ENCODE measurements at places on chromosomes 1 and 21.
A peak's percentile ranks its signal among the peaks of the same experiment; 100 is the strongest.

GRCh38 chr1:237817277-237817676, 73.4 kb downstream of the ZP4 start:
- DNase-seq, result no peak

- DNase-seq, result no peak
These were observed 6.1 kb upstream of the CELSR2 start for GRCh38 chr1:109243221-109243620.

DNA sequence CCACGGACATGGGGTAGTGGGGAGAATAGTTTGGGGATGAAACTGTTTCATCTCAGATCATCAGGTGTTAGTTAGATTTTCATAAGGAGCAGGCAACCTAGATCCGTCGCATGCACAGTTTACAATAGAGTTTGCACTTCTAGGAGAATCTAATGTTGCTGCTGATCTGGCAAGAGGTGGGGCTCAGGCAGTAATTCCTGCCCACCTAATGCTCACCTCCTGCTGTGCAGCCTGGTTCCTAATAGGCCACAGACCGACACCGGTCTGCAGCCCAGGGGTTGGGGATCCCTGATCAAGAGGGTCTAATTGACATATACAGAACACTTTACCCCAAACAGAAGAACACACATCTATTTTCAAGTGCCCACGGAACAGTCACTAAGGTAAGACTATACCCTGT, 275.1 kb downstream of the PTPRU start:
- DNase-seq, result no peak

- DNase-seq, result peak; percentile 95
These were observed 55.6 kb downstream of the CHIA start for GRCh38 chr1:111346089-111346885.

- DNase-seq, result no peak
These were observed 2.8 kb upstream of the ADORA1 start for GRCh38 chr1:203124546-203125317.

DNA sequence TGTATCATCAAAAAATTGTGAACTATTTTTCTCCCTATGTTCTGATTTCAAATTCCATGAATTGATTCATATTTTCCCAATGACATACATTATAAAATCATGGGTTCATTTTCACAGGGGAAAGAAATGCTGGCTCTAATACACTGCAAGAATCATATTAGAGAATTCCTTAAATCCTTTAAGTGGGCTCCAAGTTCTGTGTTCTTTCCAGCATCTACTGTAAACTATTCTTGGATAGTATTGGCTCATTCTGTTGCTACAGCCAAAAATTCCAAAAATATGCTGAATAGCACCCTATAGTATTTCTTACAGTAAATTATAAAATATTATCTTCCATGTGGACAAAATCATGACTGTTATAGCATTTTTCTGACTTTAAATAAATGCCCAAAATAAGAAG, 19.0 kb upstream of the C1orf105 start:
- DNase-seq, result no peak

DNA sequence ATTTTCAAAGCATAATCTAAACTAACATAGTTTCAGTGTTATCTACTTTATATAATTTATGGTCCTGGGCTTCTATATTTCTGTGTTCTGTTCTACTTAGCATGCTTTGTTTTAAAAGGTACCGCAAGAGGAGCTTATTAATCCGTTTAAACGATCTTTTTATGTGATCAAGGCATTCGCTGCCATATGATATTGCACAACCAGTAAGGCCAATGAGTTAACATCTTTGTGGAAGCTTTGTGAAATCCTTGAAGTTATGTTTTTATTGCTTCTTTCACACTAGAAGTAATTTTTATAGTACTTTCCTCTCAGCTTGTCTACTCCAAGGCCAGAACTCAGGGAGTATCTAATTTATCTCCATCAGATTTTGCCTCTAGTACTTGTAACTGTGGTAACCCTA, 8.9 kb downstream of the LRRC8C start:
- DNase-seq, result no peak

GRCh38 chr1:202014060-202014459, 3.7 kb downstream of the ELF3 start:
- no peak for DNase-seq

DNA sequence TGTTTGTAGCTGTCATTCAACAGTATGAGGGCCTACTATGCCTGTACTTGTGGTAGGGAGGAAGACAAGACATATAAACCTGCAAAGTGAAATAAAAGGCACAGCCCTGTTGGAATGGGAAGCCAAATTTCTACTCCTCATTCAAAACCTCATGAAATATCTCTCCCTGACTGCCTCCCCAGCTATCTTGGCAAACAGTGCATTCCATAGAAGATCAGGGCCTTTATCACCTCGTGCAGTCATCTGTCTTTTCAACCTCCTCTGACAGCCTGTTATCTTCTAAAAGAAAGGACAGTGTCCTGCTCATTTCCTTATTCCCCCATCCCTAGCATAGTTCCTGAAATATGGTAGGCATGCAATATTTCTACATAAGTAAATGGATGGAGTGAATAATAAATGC, 71.0 kb downstream of the SH3GLB1 start:
- no peak for DNase-seq

GRCh38 chr1:30773722-30774358, 16.3 kb upstream of the LAPTM5 start:
- no peak for DNase-seq

GRCh38 chr1:87179851-87180519, 148.7 kb upstream of the LMO4 start:
- no peak for DNase-seq

GRCh38 chr1:162248854-162249535, 127.7 kb downstream of the SPATA46 start:
- no peak for DNase-seq

DNA sequence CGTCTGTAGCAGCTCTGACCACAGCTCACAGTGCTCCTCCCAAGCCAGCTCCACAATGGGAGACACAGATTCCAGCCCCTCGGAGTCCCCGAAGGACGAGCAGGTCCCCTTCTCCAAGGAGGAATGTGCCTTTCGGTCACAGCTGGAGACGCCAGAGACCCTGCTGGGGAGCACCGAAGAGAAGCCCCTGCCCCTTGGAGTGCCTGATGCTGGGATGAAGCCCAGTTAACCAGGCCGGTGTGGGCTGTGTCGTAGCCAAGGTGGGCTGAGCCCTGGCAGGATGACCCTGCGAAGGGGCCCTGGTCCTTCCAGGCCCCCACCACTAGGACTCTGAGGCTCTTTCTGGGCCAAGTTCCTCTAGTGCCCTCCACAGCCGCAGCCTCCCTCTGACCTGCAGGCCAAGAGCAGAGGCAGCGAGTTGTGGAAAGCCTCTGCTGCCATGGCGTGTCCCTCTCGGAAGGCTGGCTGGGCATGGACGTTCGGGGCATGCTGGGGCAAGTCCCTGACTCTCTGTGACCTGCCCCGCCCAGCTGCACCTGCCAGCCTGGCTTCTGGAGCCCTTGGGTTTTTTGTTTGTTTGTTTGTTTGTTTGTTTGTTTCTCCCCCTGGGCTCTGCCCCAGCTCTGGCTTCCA, 22.9 kb upstream of the VPS13D start:
- DNase-seq, result no peak

DNA sequence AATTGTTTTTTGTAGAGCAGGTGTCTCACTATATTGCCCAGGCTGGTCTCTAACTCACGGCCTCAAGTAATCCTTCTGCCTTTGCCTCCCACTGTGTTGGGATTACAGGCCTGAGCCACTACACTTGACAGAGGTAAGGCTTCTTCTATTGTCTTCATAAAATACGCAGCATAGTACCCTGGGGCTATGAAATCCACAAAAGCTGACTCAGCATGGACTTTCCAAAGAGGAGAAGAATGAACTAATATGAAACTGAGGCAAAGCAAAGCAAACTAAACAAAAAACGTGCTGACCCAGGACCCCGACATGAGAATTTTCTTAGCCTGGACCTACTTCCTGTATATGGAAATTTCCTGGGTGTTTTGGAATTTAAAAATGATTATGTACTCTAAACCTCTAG, 18.5 kb upstream of the ATP13A2 start:
- DNase-seq, result no peak

- peak; percentile 69 for DNase-seq
These were observed 20.9 kb downstream of the SLAMF1 start for GRCh38 chr1:160625725-160626498.

DNA sequence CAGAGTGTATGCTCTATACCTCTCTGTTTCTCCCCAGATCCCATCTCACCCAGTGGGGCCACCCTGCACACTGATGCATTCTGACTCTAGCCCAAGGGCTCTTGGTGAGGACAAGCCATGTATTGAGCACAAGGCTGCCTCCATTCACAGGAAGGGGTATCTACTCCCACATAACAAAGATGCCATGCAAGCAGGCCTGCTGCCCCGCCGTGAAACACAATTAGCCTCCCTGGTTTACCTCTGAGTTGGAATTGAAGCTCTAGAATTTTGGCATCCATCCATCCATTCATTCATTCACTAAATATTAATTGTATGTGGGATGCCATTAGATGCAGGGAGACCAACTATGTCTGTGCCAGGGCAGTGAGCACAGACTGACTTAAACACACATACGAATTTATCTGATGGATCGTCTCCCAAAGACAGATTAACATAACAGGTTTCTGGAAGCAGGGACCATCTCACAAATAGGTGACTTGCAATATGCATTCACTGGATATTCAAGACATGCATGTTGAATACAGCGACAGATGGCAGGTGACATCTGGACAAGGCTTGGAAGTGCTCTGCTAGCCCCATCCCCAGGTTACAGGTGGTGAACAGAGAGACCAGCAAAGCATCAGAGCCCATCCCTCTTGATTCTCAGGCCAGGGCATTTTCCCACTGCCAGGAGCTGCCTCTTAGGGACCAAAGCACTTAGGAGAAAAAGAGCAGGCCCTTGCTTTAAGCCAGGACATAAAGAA, 34.3 kb downstream of the TRABD2B start:
- DNase-seq, result no peak

DNA sequence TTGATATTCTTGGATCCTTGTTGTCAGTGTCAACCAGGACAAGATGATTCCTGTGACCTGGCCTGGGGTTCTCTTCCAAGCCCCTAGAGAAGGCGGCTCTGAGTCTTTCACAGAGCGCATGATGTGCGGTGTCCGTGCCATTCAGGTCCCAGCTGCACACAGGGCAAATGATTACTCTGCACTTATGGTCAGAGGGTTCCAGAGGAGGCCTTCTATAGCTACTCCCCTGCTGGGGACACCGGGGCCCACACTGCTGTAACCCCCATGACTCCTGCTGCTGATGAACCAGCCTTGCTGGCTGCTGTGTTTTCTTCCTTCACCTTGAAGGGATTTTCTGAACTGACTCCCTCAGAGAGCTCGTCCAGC, 1.5 kb downstream of the PTGFRN start:
- DNase-seq, result no peak

DNA sequence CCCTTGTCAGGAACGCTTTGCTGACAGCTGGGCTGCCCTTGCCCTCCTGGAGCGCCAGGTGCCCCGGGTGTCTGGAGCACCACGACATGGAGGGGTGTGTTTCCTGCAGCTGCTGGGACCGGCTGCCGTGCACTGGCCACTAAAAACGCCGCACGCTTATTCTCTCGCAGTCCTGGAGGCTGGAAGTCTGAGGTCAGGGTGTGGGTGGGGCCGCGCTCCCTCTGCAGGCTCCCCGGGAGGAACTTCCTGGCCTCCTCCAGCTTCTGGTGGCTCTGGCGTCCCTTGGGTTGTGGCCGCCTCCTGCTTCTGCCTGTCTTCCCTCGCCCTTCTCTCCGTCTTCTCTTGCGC, 28.0 kb upstream of the PLCH2 start:
- DNase-seq, result no peak

DNA sequence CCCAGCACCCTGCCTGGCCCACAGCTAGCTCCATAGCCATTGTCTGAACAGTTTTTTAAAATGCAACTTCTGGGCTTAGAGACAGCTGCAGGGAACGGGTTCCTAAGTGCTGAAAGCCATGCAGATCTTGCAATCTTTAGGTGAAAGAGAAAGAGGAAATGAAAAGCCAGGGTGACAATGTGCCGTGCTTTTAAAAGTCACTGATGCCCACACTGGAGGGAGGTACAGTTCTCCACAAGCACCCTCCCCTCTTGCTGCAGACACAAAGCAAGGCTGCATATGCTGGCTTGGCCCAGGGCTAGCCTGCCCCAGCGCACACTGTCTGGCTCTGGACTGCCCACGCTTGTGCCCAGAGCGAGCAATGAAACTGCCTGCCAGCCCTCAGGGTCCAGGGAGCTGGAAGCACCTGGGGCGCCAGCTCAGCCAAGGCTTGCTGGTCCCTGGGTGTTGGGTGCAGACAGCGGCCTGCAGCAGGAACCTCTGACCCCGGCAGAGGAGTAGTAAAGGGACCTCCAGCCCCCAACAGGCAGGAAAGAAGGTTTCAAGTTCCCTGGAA, 70.4 kb downstream of the AJAP1 start:
- DNase-seq, result no peak

GRCh38 chr21:41322496-41323382, 6.1 kb downstream of the FAM3B start:
- no peak for DNase-seq

- no peak for DNase-seq
These were observed 6.5 kb upstream of the TRAPPC10 start for GRCh38 chr21:44005593-44005992.

- peak; percentile 41 for DNase-seq
These were observed 25.7 kb upstream of the VPS13D start for GRCh38 chr1:12204140-12204539.

DNA sequence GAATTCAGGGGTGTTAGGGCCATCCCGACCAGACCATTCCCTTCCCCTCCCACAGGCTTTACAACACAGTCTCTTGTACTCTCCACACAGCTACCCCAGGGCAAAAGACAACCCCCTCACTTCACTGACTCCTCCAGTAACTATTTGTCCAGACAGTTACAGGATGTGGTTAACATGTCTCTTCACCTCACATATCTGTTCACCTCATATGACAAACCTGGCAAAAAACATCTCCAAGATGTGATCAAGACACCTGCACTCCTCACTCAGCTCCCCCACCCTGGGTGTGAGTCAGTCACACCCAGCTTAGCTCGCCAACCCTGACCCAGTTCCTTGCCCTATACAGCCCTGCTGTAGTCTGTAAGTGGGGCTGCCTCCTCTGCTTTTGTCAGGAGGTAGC, 490.5 kb upstream of the CHRM3 start:
- no peak for DNase-seq

DNA sequence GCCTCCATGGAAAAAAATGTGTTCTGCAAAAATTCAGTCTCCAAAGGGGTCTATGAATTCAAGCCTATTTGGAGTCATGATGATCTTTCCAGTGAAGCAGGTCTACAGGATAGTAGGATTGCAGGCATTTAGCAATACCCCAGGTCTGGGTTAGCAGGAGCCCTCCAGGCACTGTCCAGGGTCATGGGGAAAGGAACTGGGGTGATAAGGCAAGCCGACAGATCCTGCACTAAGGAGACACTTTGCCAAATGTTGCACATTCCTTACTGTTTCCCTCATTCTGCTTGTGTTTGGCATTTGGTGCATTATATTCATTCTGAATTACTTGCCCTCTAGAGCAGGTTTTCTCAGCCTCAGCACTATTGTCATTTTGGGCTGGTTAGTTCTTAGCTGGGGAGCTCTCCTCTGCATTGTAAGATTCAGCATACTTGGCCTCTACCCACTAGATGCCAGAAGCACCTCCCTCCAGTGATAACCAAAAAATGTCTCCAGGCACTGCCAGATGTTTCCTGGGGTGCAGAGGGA, 333.3 kb upstream of the PLXNA2 start:
- DNase-seq, result no peak

Data from CD4-positive, alpha-beta T cell treated with Interleukin-2 at 100 ng/mL for 4 hours (primary cell).